ENCODE measurements at places on chromosomes 3 and 15.

DNA sequence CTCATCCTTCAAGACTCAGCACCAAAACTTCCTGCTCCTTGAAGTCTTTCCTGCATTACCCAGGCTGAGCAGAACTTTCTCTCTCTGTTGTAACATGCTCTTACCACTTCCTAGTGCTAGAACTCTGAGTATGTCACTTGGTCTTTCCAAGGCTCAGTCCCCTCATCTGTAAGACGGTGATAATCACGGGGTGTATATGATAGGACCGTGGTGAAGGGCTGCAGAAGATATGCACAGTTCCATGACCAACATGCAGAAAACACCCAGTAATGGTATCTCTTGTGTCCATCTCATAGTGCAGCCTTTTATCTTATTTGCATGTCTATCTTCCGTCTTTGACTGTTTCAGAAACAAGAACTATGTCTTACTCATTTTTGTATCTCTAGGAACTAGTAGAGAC, 154.5 kb downstream of the ZNF621 start:
- no peak for DNase-seq

GRCh38 chr3:138303474-138303873, 26.2 kb downstream of the NME9 start:
- no peak for DNase-seq

DNA sequence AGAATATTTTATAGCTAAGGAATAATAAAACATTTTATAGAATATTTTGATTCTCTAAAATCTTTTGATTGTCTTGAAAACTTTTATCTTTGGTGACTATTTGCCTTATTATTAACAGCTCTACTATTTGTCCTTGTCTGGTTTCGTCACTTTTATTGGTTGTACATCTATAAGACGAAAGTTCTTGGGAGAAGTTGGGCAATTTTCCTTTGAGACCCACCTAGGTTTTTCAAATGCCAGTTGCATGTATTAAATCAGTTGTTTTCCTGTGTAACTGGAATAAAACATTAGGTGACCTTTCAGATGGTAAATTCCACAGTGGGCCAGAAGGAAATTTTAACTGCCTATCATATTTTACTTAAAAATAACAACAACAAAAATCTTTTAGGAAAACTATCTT, 1245.7 kb downstream of the SI start:
- DNase-seq, result no peak

DNA sequence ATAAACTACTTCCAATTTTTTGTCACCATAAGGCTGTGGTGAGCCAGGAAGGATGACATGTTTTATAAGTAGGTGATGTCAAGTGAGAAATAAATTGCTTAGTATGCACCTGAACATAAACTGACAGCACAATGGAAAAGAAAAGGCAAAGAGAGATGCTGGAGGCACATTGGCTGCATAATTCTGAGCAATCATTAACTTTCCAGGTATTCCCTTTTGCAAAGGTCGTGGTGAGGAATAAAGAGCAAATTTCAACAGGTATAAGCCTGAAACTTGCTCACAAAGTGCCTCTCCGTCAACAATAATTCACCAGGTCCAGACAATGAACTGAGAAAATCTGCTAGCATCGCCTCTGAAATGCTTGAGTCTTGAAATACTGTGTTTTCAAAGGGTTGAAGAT, 48.2 kb downstream of the ITGB5 start:
- DNase-seq, result no peak

DNA sequence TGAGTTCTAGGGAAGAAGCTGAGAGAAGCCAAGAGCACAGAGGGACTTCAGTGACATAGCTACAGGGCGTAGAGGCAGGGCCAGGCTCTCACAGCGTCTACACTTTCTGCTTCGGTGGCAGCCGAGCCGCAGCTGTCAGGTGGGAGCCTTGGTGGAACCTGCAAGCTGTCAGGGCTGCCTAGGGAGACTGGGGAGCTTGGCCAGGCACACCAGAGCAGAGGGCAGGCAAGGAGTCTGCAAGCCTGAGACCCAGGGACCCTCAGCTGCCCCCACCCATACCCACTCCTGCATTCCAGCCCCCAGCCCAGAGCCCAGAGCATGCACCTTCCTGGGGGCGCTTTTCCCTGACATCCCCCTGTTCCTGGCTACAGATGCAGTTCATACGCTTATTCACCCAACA, 13.4 kb upstream of the KLF15 start:
- no peak for DNase-seq

- DNase-seq, result no peak
These were observed 112.1 kb downstream of the SLCO3A1 start for GRCh38 chr15:91965501-91966193.

DNA sequence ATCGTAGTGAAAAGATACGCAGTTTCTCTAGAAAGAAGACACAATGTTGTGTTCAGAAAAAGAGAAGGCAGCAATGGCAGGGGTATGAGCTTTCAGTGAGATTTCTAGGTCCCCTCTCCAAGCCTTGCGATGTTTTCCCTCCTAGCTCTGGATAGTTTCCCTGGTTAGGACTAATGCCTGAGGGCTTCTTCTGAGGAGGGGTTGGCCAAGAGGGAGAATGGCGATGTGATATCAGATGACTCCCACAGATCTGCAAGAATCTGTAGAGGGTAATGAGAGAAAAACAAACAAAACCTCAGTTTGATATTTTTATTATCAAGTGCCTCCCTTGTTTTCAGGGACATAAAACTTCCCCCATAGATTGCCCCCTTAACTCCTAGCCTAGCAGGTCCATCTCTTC, 4.1 kb upstream of the CLDN1 start:
- no peak for DNase-seq

GRCh38 chr15:75454471-75455378, 3.2 kb upstream of the SIN3A start:
- DNase-seq, result peak; percentile 87

GRCh38 chr15:58087871-58088270, 22.4 kb upstream of the ALDH1A2 start:
- DNase-seq, result no peak

DNA sequence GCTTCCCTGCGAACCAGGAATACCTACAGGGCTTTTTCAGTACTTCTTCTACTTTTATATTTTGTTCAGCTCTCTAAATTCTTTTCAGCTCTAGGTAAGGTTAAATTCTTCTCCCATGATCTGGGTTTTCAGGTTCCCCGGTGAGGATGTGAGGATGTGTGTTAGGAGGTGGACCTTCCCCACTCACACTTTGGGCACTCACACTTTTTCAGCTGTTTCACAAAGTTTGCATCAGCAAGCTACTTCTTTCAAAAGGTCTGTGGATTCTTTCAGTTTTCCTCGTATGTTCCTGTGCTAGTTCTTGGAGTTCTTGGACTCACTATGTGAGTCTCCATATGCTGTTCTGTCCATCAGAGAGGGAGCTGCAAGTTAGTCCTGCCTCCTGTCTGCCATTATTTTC, 13.9 kb upstream of the OR5K2 start:
- no peak for DNase-seq

DNA sequence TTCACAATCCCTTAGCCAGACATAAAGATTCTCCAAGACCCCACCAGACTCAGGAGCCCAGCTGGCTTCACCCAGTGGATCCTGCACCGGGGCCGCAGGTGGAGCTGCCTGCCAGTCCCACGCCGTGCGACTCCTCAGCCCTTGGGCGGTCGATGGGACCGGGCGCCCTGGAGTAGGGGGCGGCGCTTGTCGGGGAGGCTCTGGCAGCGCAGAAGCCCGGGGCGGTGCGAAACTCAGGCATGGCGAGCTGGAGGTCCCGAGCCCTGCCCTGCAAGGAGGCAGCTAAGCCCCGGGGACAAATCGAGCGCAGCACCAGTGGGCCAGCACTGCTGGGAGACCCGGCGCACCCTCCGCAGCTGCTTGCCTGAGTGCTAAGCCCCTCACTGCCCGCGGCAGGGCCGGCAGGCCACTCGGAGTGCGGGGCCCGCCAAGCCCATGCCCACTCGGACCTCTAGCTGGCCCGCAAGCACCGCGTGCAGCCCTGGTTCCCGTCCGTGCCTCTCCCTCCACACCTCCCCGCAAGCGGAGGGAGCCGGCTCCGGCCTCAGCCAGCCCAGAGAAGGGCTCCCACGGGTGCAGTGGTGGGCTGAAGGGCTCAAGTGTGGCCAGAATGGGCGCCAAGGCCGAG, 175.0 kb downstream of the FMN1 start:
- no peak for DNase-seq

DNA sequence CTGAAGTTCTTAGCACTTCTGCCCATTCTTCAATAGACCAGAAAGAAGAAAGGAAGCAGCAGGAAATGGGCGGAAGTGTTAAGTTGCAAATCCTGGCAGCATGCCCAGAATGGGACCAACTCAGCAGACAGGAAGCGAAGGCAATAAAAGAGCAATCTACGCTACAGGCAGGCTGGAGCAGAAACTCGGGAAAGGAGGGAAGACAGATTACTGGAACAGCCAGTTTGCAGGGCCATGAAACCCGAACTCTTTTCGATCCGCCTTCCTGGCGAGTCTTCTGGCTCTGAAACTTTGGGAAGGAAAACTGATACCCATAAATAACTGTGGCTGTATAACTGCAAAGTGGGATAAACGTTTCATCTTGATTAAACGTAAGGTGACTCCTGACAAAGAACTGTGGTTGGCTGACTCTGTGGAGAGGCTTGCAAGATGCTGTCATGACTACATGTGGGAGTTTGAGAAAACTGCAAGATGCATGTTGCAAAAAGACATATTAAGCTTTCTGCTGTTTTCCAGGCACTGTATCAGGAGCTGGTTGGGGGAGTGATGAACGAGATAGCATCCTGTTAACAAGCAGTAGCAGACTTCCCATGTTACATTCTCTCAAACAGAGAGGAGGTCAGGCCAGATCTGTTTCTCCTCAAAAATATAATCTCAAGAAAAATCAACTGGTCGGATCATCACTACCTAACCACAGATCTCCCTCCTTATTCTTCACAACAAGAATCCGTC, 67.8 kb downstream of the FMN1 start:
- DNase-seq, result peak; percentile 63

DNA sequence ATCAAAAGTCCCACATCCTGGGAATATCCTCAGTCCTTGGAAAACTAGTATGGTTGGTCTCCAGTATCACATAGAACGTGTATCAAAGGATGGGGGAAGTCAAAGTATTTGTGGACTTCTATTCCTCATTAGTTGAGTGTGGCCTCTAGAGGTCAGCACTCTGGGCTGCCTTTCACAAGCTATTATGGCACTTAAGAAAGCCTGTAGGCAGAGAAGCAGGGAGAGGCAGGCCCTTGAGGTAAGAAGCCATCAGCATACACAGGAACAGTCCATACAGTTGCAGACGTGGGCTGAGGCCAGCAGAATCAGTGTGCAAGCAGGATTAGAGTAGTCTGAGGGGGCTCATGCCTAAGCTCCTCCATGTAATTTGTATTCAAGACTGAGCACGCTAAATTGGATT, 341.7 kb downstream of the CLSTN2 start:
- DNase-seq, result no peak

DNA sequence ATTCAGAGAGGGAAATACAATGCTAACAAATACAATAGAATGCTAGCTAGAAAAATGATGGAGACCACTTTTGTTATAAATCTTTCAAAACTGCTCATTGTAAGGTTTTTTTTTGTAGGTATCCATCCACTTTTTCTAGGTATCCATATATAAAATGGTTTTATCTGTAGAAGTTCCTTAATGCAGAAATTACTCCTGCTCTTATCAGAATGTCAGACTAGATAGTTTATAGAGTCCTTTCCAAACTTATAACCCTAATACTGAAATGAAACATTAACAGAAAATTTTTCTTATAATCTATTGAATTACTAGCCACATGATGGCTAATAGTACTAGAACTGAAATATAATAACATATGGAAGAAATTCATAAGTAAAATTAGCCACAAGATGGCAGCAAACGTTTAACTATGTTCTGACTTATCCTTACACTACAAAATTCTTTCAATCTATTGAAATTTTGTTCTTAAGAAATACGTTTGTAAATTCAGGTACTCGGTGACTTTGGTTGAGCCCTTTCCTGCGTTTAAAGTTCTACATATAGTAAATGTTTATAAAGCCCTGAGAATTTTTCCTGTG, 58.5 kb downstream of the ECT2 start:
- DNase-seq, result peak; percentile 42

GRCh38 chr15:49712846-49713450, 92.1 kb downstream of the DTWD1 start:
- no peak for DNase-seq

GRCh38 chr3:128709038-128709437, 16.9 kb upstream of the RAB7A start:
- no peak for DNase-seq

- DNase-seq, result no peak
These were observed 71.9 kb downstream of the DCUN1D1 start for GRCh38 chr3:182908471-182908870.

GRCh38 chr3:43014241-43014640, 35.1 kb downstream of the GASK1A start:
- no peak for DNase-seq

DNA sequence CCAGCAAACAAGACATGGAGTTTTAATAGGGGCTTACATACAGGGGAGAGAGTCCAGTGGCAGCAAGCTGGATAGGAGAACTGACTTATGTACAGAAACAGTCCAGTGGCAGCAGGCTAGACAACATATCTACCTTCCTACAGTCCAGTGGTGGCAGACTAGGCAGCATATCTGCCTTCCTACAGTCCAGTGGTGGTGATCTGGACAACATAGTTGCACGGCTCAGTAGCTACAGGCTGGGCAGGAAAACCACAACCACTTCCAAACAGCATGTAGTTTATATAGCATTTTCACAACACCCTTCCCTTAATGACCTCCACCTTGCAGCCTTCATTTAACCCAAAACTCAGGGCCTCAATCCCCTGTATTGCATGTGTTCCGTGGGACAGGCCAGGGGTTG, 181.3 kb upstream of the EIF1B start:
- no peak for DNase-seq

DNA sequence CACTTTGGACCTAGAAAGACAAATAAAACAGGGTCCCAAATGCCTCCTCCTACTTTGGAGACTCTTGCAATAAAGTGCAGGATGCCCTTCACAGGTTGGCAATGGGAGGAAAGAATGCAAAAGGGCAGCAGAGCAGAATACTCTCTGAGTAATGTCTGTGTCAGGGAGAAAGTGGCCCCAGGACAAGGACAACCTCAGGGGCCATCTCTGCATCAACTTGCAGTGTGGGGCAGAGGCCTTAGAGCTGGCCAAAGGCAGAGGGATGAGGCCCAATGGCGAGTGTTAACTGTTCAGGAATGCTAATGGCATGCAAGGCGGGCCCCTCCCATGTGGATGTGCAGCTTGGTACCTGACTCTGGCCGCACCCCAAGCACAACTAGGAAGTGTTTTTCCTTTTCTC, 8.4 kb downstream of the UPK1B start:
- DNase-seq, result no peak

DNA sequence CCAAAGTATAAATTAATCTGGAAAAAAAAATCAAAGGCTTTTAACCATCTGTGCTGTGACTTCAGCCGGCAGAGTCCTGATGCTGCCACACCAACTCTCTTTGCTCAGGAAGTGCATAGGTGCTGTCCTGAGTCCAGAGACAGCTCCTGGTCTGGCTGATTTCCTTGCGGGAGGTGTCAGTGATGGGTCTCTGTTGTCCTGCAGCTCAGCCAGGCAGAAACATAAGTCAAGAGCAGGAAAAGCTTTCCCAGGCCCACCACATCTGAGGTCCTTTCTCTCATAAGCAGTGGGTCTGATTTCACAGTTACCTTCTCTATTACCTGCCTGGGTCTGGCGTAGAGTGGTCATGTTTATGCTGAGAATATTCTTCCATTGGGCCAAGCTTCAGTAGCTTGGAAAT, 19.4 kb downstream of the CHST2 start:
- no peak for DNase-seq

Data from CD4-positive, alpha-beta T cell treated with Interferon alpha-2 for 1 hour (primary cell).